Bronchial epithelial cell (primary cell): ENCODE measurements at places on chromosomes 7 and 10. TPM values are rescaled to one million over a fixed set of nuclear protein-coding genes. Genes with fewer than 3 reads are reported as not detected.

- DNase-seq = no peak
These were observed 166.3 kb upstream of the LANCL2 start for GRCh38 chr7:55198634-55199392.

- DNase-seq = no peak
These were observed 60.6 kb downstream of the PRF1 start for GRCh38 chr10:70541736-70542564.

DNA sequence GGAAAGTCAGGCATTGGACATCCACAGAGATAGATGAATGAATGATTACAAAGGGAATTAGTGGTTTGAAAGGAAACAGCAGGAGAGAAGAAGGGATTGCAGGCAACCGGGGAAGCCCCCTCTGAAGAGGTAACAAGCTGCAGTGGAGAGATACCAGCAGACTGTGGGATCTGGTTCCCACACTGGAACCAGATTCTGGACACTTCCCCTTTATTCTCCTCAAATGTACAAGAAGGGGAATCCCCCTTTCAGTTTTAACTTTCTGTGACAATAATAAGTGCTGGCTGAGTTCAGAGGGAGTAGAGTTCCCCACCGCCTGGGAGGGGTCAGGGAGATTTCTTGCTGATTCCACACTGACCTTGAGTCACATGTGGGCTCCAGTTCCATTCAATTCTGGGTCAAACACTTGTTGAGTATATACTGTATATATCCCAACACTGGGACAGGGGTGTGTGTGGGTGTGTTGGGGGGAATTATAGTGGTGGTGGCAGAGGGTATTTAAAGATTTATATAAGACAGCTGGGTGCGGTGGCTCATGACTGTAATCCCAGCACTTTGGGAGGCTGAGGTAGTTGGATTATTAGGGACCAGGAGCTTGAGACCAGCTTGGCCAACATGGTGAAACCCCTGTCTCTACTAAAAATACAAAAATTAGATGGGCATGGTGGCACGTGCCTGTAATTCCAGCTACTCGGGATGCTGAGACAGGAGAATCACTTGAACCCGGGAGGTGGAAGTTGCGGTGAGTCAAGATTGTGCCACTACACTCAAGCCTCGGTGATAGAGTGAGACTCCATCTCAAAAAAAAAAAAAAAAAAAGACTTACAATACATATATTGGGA is 16.5 kb upstream of the DDIT4 start:
- DNase-seq = no peak

- no peak for DNase-seq
These were observed 6.0 kb upstream of the MNX1 start for GRCh38 chr7:157016352-157017041.

- DNase-seq = peak; percentile 48
These were observed 123.2 kb downstream of the TACC2 start for GRCh38 chr10:122112021-122112616.

- no peak for DNase-seq
These were observed 44.5 kb downstream of the HBP1 start for GRCh38 chr7:107213193-107213788.

Gene MAGI2
- 2.6 and 2.7 TPM in 2 replicates for total RNA-seq

Gene RBM20
- total RNA-seq = 1.8 TPM in 1 of 2 replicates, not detected in the other

DNA sequence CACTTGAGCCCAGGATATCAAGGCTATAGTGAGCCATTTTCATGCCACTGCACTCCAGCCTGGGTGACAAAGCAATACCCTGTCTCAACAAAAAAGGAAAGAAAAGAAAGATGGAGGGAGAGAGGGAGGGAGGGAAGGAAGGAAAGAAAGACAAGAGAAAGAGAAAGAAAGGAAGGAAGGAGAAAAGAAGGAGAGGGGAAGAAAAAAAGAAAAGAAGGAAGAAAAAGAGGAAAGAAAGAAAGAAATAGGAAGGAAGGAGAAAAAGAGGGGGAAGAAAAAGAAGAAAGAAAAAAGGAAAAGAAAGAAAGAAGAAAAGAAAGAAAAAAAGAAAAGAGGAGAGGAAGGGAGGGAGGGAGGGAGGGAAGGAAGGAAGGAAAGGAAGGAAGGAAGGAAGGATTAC is 321.5 kb upstream of the CNTNAP2 start:
- DNase-seq = no peak

DNA sequence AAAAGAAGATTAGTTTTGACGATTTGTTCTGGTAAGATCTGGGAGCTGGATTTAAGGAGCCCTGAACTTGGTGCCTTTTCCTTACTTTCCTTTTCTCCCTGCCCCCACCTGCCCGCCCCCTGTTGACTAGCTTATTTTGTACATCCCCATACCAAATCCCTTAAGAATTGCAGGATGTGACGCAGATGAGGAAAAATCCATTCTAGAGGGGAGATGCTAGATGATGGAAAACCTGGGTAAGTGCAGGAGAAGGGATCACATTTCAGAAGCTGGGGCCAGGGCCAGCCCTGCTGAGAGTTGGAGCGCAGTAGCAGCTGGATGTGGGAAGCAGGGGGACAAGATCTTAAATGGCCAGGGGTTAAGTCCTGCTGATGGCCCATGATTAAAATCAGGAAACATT is 93.9 kb downstream of the CCDC3 start:
- DNase-seq = no peak

GRCh38 chr10:24897326-24897926 is 55.0 kb downstream of the PRTFDC1 start:
- DNase-seq = peak; percentile 46

DNA sequence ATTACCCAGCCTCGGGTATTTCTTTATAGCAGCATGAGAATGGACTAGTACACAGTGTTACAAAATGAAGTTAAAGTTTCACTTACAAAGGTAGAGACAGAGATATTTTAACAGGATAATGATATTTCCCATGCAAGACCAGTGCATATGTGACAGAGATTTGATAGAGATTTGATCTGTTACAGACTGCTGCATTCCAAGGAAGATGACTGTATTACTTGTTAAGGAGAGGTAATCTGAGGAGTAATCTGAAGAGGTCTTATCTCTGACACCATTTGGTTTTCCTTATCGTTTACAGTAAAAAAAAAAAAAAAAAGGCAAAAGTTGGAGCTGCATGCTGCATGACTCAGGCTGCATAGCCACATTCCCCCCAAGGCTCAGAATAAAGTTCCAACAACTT is 289.6 kb downstream of the POM121L12 start:
- DNase-seq = peak; percentile 12

Gene ITIH5
- not detected in 2 replicates for total RNA-seq

- DNase-seq = no peak
These were observed 767.4 kb upstream of the GHITM start for GRCh38 chr10:83371696-83372490.

GRCh38 chr7:7208520-7208919 is 26.2 kb downstream of the C1GALT1 start:
- DNase-seq = no peak

GRCh38 chr7:35519971-35520809 is 174.7 kb downstream of the HERPUD2 start:
- DNase-seq = peak; percentile 58

DNA sequence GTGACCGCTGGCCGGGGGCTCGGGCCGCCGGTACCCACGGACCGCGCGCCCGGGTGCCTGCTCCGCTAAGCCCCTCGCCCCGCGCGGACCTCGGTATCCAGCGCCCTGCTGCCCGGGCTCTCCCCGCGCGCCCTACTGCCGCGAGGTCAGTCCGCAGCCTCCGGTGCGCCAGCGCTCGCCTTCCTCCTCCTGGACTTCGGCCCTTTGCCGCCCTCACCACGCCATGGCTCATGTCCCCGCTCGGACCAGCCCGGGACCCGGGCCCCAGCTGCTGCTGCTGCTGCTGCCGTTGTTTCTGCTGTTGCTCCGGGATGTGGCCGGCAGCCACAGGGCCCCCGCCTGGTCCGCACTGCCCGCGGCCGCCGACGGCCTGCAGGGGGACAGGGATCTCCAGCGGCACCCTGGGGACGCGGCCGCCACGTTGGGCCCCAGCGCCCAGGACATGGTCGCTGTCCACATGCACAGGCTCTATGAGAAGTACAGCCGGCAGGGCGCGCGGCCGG is 483 bp downstream of the GDF10 start:
- DNase-seq = no peak
